Panc1 (cell line): ENCODE measurements at places on chromosomes 2 and 18. TPM values are rescaled to one million over a fixed set of nuclear protein-coding genes. Genes with fewer than 3 reads are reported as not detected.

PDE1A gene
- total RNA-seq, result 0.08 TPM

ZNF514 gene
- 20.5 TPM for total RNA-seq

CEBPZOS gene
- 49.3 TPM for total RNA-seq

- no peak for DNase-seq
These were observed 16.0 kb upstream of the MARCHF4 start for GRCh38 chr2:216388046-216388884.

DNA sequence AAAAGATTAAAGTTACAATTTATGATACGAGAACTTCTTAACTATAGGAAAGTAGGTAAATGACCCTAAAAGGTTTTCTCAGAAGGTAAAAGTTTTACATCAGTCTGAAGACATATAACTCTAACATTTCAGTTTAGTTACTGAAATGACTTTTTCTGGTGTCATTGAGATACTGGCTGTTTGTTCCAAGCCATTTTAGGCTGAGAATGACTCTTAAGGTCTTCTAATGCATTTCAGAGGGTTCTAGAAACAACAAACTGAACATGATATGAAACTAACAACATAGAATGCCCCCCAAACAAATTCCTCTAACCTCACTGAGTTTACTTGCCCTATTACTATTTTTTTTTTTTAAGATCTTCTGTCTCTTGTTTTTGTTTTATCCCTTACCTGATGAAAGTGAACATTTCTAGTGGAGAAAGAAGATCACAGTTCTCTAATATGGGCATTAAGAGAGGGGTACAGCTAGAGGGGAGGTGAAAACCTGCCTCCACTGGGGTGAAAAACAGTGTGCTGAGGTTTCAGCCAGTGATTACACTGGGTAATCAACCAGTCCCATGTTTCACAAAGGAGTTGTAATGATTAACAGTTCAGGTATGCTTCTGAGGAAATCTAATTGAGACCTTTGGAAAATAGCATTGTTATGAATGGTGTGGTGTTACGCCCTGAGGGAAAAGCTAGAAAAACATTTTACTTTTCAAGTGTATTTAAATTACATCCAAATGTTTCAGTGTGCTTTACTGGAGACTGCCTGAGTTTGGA is 11.2 kb downstream of the NABP1 start:
- DNase-seq, result no peak

DNA sequence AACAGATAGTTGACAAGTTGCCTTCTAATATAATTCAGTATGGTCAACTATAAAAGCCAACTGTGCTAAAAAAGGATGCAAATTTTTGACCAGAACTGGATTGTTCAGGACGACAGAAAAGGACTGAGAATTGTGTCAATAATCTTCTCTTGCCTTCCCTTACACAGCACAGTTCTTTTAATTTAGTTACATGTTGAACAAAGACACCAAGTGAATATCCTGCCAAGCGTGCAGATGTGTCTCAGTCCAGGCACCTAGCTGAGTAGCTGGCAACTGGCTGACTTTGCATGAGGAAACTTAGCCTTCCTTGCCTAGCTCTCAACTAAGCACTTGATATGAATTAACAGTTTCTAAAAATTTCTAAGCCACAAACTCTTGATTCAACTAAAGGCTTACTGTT is 801.4 kb downstream of the BCL11A start:
- DNase-seq, result no peak
